ENCODE measurements at places on chromosomes 1 and 21.

GRCh38 chr1:10644307-10645128 lies 151.9 kb downstream of the CASZ1 start:
- no peak for DNase-seq

DNA sequence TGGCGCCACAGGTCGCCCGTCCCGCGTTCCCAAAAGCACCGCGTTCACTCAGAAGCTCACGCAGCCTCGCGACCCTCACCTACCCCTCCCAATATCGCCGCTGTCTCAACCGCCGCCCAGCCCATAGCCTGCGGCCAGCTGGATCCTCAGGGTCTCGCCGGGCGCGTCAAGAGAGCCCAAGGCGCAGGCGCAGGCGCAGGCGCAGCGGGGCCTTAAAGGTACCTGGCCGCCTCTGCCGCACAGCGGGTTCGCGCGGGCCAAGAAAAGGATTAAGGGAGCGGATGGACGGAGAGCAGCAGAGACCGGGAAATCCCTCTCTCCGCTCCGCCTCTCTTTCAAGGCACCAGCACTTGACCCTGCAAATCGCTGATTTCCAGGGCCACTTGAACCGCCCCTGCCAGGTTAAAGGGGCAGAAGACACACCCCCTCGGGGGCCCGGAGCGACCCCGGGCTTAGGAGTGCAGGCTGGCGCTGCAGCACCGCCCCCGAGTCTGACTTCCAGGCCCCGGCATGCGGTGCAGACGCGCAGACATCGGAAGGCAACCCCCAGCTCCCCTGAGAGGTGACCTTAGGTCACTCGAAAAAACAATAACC lies at the start of gene NBPF20:
Gene NBPF20, minus strand, starts transcription at position 168 of the 594 bp plus-strand sequence. CDS start 20,331 bp downstream, outside the sequence.
- no peak for DNase-seq

DNA sequence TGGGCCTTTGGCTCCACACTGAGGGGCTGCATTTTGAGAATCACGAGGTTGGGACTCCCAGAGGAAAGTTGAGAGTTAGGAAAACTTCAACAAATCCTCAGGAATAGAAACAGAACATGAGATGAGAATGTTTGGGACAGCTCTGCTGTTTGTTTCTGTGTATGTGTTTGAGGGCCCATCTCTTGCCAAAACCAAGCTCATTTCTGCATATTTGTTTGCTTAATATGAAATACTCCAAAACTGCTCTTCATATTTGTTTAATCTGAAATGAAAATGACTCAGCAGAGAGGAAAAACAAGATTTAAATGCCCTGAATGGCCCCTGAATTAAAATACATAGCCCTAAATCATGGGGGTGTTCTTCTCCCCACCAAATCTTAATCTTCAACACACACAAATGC lies 78.1 kb downstream of the DDR2 start:
- DNase-seq, result no peak

DNA sequence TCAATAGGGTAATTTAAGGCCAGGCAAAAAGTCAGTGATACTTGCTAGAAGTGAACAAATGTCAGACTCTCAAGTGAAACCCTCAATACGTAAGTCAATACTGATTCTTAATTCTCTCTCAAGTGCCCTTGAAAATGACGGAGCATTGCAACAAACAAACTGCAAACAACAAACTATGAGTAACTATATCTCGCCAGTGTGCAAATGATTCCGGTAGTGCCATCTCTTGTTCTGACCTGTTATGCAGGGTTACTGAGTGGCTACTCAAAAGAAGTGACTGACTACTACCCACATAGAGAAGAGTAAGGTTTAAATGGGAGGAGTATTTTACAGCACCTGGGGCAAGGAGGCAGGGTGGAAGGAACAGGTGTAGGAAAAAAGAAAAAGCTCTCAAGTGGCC lies 1.6 kb downstream of the SLC19A2 start:
- no peak for DNase-seq

DNA sequence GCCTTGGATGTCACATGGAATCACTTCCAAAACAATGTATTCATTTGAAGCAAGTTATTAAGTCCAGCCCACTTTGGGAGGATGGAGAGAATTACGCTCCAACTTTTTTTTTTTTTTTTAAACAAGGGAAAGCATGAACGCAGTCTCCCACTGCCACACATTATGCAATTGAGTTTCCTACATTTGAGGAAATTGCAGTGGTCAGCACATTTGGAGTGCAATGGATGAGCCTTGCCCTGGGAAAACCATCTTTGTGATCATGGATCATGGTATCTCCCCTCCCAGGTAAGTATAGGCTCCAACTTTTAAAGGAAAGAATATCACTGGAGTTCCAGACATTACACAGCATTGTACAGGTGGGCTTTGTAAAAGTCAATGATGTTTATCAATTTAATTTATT lies 26.7 kb downstream of the MAP10 start:
- DNase-seq, result no peak

DNA sequence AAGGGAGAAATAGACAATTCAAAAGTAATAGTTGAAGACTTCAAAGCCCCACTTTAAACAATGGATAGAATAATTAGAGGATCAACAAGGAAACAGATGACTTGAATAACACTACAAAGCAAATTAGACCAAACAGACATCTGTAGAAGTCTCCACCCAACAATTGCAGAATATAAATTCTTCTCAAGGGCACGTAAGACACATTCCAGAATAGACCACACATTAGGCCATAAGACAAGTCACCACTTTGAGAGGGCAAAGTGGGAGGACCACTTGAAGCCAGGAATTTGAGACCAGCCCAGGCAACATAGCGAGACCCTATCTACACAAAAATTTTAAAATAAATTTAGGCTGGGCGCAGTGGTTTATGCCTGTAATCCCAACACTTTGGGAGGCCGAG lies 20.5 kb upstream of the RNF186 start:
- no peak for DNase-seq

GRCh38 chr1:229947968-229948367 lies 119.1 kb upstream of the GALNT2 start:
- peak; percentile 30 for DNase-seq

DNA sequence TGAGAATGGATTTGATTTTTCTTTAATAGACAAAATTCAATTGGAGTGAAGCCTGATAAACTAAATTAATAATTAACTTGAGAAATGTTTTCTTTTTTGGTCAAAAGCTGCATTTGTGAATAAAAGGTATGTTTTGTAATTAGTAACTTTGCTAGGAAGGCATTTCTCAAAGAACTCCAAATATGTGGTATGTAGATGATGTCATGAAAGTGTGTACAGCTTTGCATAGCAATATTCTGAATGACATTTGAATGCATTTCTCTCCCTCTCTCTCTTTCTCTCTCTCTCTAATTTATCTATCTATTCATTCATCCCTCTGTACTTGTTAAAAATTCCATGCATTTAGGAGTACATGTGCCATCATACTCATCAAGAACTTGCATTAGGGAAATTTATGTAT lies 109.1 kb upstream of the ADAMTS5 start:
- DNase-seq, result no peak

DNA sequence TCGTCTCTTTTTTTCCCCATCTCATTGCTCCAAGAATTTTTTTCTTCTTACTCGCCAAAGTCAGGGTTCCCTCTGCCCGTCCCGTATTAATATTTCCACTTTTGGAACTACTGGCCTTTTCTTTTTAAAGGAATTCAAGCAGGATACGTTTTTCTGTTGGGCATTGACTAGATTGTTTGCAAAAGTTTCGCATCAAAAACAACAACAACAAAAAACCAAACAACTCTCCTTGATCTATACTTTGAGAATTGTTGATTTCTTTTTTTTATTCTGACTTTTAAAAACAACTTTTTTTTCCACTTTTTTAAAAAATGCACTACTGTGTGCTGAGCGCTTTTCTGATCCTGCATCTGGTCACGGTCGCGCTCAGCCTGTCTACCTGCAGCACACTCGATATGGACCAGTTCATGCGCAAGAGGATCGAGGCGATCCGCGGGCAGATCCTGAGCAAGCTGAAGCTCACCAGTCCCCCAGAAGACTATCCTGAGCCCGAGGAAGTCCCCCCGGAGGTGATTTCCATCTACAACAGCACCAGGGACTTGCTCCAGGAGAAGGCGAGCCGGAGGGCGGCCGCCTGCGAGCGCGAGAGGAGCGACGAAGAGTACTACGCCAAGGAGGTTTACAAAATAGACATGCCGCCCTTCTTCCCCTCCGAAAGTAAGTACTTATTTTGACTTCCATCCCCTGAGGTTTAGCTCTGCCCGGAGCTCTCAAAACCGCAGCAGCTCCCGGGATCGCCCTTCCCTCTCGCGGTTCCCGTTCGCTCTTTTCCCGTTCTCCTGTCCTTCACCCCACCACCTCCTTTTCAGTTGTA lies 1.5 kb downstream of the TGFB2 start:
- no peak for DNase-seq

GRCh38 chr1:72023063-72023930 lies 259.0 kb downstream of the NEGR1 start:
- DNase-seq, result no peak

DNA sequence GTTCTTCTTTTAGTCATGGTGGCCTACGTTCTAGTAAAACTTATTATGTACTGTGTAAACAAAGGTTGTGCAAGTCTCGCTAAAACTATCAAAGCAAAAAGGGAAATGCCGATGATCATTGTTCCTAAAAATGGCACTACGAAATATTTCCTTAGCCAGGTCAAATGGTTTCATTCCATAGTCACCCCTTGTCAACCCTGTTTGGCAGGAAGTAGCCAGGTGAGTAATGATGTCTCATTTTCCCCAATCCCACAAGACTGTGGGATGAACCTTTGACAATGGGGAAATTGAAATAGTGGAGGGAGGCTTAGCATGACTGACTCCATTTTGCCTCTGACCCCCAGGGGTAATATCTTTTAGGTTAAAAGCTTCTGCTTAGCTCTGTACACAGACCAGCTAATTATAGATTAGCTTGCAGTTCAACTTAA lies 5.6 kb upstream of the REN start:
- peak; percentile 37 for DNase-seq

DNA sequence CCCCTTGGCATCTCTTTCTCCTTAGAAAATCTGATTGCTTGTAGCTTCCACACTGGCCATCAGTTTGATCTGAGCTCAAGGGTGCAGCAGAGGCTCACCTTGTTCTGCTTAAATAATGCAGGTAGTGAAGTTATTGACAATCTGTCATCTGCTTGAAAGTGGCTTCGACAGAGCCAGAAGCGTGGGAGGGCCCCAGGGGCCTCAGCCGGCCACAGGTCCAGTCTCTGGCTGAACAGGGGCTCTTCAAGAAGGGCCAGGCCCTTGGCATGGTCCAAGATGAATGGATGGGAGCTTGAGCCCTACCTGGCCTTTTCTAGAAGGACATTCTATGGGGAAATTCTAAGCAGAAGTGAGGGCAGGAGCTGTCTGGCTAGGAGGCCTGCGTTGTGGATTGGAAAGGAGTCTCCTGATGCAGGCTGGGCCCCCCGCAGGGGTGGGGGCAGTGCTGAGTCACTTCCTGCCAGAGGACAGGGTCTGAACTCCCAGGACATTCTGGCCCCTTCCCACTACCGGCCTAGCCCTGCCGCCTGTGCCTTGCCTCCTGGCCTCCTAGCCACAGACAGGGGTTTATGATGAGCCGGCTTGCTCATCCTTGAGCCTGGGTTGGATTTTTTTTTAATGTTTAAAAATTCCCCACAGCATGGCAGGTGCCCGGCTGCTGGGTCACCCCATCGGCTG lies 162.3 kb upstream of the VAMP3 start:
- DNase-seq, result no peak

DNA sequence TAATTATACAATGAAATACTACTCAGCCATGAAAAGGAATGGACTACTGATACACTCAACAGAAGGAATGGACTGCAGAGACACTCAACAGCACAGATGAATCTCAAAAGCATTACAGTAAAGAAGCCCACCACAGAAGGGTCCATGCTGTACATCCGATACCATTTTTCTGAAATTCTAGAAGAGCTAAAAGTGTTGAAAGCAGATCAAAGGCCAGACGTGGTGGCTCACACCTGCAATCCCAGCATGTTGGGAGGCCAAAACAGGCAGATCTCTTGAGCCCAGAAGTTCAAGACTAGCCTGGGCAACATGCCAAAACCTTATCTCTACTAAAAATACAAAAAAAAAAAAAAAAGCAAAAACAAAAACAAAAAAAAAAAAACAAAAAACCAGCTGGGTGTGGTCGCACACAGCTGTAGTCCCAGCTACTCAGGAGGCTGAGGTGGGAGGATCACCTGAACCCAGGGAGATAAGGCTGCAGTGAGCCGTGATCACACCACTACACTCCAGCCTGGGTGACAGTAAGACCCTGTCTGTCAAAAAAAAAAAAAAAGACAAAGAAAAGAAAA lies 15.5 kb downstream of the PPP1R15B start:
- no peak for DNase-seq

GRCh38 chr1:28602536-28603439 lies 10.7 kb downstream of the RAB42 start:
- peak; percentile 49 for DNase-seq

- no peak for DNase-seq
Measured at GRCh38 chr1:199720496-199720895, 307.0 kb upstream of the NR5A2 start.

DNA sequence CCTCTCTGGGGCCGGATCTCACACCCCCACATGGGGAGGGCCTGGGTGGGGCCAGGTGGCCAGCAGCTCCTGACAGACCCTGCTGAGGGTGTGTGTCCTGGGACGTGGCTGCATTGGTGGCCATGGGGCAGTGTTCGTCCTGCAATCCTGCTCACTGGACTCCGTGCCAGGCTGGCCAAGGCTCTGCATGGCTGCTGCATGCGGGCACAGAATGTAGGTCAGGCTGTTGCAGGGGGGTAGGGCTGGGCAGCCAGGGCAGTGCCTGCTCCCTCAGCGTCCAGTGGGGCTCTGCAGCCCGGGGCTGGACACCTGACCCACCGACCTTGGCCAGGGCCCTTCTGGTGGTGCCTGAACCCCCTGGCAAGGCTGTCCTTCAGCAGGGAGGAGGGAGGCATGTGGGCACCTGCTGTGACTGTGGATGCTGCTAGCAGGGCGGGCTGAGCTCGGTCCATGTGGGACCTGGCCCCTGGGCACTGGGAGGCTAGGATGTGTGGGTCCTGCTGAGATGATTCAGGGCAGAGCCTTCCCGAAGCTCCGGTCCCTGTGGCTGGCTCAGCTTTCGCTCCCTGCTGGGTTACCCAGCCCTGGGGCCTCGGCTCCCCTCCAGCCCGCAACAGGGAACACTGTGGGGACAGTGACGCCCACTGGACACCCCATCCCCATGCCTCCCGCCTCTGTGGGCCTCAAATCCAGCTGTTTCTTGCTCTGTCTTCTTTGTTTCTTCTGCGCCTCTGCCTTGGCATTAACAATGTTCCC lies 14.9 kb upstream of the PLCH2 start:
- DNase-seq, result no peak

GRCh38 chr1:58000116-58000515 lies 546.4 kb downstream of the OMA1 start:
- DNase-seq, result no peak

GRCh38 chr1:220278991-220279390 lies 6.7 kb upstream of the RAB3GAP2 start:
- no peak for DNase-seq

DNA sequence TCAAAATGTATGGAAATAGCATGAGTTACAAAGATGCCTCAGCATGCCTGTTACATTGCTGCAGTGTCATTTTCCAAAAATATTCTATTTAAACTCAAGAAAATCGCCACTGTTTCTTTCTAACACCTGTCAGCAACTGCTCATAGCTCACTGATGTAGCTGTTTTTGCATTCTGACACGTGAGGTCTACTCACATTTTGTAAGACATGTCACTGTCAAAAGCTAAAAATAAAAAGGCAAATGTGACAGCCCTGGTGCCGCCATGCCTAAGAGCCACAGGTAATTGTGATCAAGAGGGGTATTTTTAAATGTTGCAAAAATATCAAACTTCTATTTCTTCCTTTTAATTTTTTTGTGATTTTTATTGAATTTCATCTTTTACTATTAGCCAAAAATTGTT lies 556.2 kb upstream of the TMPRSS15 start:
- no peak for DNase-seq
